Brain microvascular endothelial cell (primary cell): ENCODE measurements at places on chromosomes 2 and 18.

DNA sequence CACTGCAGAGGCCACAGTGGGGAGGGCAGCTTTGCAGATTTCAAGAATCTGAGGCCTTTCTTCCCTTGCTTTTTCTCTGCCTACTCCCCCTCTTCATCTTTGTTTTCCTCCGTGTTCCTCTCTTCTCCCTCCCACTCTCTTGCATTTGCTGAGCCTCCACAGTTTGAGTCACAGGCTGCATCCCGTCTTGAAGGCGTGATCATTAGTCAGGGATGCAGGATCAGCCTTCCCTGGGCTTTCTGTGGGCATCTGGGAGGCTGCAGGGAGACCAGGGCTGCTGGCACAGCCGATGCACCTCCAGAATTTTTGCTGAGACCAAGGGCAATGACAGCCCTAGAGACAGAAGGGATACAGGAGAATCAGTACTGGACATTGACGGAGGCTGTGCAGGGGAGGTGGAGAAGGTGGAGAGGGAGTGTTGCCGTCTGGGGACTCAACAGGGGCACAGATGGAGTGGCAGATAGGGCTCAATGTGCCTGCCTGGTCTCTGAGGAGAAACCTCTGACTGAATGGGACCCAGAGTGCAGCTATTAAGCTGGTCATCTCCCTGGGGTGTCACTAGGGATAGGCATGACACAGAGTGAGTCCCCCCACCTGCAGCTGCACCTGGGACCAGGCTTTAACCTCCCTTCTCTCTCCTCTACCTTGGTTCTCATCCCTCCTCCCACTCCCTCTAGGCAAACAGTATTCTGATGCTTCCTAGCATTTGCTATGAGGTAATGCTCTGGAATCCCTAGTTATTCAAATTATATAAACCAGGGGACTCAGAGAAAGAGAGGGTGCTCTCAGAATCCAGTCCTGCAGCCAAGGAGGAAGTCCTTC is 29.0 kb upstream of the DNAJC27 start:
- DNase-seq = peak; percentile 20

GRCh38 chr2:204972606-204973336 is 427.5 kb downstream of the PARD3B start:
- no peak for DNase-seq

- DNase-seq = no peak
Measured at GRCh38 chr2:97931858-97932225, 63.9 kb downstream of the TMEM131 start.

GRCh38 chr18:6357668-6358067 is 57.0 kb downstream of the L3MBTL4 start:
- no peak for DNase-seq

DNA sequence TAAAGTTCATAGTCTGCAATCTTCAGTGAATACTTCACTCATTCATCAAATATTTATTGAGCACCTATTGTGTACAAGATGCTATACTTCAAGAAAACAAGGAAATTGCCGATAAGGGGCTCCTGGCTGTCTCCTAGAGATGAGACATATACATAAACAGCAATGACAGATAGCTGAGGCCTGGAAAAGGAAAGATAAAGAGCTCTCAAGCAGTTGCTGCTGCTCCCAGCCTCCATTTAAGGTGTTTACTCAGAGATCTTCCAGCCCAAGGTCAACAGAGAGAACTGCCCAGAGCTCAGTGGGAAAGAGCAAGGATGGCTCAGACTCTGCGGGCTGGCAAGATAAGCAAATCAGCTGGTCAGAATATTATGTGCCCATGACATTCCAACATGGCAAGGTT is 3.3 kb upstream of the SLC14A2 start:
- no peak for DNase-seq

GRCh38 chr2:74849228-74849892 is 15.4 kb downstream of the HK2 start:
- no peak for DNase-seq

DNA sequence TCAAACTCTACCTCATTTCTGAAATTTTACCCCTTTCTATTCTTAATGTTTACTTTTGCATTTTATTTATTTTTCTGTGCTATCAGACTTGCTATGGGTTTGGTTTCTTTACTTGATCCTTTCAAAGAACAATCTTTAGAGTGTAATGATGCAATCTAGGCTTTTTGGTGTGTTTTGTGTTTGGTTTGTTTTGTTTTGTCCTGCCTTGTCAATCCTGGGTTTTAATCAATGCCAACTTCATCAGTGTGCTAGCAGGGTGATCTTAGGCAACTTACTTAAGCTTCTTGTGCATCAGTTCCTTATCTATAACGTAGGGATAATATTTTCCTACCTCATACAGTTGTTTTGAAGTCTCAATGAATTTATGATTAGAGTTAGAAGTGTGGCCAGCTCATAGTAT is 350.4 kb downstream of the NR4A2 start:
- DNase-seq = no peak

DNA sequence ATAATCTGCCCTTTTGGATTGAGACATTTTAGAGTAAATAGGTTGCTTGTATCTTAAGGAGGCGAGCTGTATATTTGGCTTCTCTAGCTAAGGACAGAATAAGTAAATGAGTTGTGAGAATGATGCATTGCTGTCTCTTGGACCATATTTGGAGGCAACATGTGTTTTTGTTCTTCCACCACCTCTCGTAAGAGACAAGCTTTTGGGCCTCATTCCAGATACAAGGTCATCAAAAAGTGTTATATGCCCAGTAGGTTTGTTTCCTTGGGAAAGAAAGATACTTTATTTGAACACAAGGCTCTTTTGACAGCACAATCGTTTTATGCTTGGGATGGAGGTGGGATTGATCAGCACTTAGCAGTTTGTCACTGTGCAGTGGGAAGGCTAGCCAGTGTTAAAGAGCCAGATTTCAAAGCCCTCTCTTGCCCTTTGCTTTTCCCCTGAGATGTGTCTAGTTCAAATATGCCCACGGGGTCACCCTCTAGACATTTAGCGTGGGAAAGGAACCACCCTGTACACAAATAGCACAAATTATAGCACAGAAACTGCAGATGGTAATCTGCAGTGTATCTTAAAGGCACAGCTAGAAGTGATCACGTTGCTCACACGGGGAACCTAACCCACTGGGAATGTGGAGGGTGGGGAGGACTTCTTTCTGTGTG is 131.3 kb downstream of the MAP4K4 start:
- no peak for DNase-seq

GRCh38 chr18:13573750-13574149 is 152.6 kb downstream of the FAM210A start:
- no peak for DNase-seq

GRCh38 chr2:146806364-146807005 is 1038.3 kb upstream of the ACVR2A start:
- DNase-seq = peak; percentile 28

GRCh38 chr2:35356332-35356731 is 999.2 kb upstream of the CRIM1 start:
- DNase-seq = no peak

DNA sequence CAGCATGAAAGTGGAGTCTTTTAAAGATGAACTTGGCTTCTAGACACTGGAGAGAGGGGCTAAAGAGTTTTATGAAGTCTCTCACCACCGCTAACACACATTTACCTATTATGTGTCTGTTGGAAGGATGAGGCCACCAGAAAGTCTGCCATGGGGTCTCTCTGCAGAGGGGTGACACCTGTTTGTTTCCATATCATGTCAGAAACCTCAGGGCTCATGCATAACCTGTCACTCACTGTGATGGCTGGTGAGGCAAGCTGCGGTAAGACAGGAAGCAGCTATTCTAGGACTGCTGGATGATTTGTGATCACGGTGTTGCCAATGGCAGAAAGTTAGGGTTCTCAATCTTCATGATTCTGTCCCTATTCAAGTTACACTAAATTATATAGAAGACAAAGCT is 60.8 kb upstream of the DNMT3A start:
- no peak for DNase-seq

DNA sequence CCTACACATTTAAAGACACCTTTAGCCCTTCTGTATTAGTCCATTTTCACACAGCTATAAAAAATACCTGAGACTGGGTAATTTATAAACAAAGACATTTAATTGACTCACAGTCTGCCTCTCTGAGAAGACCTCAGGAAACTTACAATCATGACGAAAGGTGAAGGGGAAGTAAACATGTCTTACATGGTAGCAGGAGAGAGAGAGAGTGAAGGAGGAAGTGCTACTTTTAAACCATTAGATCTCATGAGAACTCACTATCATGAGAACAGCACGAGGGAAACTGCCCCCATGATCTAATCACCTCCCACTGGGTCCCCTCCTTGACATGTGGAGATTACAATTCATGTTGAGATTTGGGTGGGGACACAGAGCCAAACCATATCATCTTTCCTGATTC is 946.6 kb downstream of the SLC4A3 start:
- no peak for DNase-seq

DNA sequence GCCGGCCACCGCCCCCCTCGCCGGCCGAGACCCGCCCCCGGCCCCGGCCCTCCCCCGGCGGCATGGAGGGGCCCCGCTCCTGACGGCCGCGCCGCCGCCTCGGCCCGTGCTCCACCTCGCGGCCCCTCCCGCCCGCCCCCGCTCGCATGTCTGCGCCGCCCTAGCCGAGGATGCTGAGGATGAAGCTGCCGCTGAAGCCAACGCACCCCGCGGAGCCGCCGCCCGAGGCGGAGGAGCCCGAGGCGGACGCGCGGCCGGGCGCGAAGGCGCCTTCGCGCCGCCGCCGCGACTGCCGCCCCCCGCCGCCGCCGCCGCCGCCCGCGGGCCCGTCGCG is 397 bp downstream of the ZCCHC2 start:
- DNase-seq = no peak

DNA sequence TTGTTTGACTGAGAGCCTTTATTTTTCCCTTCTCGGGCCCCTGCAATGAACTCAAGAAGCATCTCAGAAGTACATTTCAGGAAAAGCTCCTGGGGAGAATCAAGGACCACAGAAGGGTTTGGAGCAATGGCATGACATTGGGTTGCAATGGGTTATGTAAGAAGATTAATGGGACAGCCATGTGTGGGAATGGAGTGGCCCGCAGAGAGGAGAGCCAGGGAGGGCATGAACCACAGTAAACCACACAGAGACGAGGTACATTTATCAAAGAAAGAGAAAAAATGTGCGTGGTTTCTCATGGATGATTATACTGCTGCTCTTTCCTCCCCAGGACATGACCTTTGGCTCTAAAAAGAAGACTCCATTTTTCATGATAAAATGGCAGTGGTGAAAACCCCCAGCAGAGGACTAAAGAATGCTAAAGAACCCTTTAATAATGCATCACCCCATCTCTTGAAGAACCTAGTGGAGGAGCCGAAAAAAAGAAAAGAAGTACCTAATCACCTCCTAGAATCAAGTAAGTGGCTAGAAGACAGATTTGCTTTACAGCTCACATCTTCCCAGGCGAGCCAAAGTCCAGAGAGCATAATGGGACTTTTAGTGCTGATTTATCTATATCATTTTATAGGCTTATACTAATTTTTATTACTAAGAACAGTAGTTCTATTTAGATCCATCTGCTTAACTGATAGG is 1.7 kb downstream of the CFAP221 start:
- DNase-seq = no peak

- DNase-seq = no peak
Measured at GRCh38 chr18:57441071-57441794, 6.1 kb downstream of the ONECUT2 start.

GRCh38 chr2:12197133-12197532 is 450.7 kb downstream of the LPIN1 start:
- DNase-seq = no peak

DNA sequence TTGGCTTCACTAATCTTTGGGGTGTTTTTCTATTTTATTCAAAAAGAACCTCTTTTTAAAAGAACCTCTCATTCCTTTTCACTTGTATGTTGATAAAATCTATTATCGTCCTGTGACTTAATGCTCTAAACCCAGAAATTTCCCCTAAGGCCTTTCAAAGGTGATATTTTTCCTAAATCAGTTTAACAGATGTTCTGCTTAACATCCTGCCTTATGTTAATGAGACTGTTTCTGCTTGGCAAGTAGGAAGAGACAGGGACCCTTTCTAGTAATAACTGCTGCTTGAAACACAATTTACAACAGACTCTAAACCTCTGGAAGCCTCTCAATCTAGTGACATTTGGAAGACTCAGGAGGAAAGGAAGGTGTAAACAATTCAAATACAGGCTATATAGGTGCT is 128.8 kb downstream of the KCNJ3 start:
- no peak for DNase-seq

DNA sequence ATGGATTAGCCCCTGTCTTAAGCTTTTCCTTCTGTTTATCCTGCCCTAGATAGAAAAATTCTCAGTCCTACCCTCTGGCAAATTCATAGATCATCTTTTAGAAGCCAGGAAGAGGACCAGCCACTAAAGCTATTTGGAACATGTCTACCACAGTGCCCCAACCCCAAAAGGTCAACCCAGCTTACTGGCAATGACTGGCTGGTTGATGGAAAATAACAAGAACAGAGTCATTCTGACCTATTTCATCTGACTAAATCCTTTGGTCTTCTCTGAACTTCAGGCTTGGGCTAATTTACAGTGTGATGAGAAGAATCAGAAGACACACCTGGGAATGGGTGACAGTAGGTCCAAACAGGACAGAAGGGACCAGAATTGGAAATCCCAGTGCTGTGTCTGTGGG is 227.3 kb upstream of the CCDC68 start:
- DNase-seq = no peak

GRCh38 chr2:43370705-43371104 is 144.3 kb upstream of the ZFP36L2 start:
- no peak for DNase-seq

DNA sequence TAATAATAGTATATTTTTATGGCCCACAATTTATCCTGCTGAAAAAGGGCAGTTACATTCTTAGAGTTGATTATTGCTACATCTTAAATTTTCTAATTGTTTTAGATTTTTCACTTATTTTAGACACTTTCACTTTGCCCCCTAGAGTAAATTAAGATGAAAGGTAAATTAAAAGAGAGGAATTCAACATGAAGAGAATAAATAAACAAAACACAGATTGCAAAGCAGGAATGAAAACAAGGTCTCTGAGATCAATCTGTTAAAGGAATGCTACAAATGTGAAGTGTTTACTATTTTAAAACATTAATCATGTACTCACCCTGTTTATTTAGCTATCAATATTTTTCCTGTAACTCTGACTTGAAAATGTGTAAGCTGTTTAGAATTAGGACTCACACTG is 113.5 kb upstream of the ETAA1 start:
- no peak for DNase-seq

DNA sequence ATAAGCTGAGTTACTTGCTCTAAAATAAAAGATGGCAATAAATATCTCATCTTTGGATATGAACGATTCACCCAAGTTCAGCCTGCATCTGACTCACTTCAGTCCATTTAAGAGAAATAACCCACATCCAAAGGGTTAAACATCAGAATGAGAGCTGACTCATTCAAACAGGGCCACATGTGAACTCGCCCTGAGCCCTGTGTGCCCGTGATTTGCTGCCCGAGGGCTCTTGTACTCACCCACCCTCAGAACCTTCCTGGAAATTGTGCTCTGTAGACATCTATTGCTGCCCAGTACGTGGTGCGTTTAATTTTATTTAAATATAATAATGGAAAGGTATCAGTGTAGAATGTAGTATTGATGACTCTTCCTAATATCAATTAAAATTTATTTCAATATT is 66.9 kb upstream of the RBM44 start:
- peak; percentile 68 for DNase-seq

- no peak for DNase-seq
Measured at GRCh38 chr2:225893151-225893550, 493.6 kb downstream of the NYAP2 start.

- no peak for DNase-seq
Measured at GRCh38 chr2:49044350-49045079, 109.8 kb downstream of the FSHR start.

- DNase-seq = no peak
Measured at GRCh38 chr2:231926761-231927565, 767 bp upstream of the NPPC start.

GRCh38 chr2:26313446-26313845 is 32.5 kb upstream of the SELENOI start:
- no peak for DNase-seq
